IPS-NIHi11 (cell line): ENCODE measurements at places on chromosomes 11 and 22.

DNA sequence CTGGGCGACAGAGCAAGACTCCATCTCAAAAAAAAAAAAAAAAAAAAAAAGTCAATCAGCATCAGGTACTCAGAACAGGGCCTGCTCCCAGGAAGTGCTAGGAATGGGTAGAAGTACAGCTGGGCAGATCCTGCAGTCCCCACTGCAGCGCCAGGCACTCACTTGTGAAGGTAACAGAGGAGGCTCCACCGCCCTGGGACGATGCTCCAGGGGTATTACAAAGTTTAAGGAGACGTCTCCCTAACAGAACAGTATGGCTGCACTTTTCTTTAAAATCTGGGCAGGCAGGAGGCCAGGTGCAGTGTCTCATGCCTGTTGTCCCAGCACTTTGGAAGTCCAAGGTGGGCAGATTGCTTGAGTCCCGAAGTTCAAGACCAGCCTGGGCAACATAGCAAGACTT lies 1449.0 kb downstream of the BRD1 start:
- DNase-seq = no peak

- DNase-seq = no peak
These were observed 23.7 kb downstream of the PDHX start for GRCh38 chr11:34940026-34940677.

- peak; percentile 68 for DNase-seq
These were observed at the start of gene MRGPRF for GRCh38 chr11:69013009-69013951. Gene MRGPRF (minus strand): TSS chr11:69013246. CDS start chr11:69009901, 3,345 bp downstream.

- DNase-seq = no peak
These were observed 20.5 kb downstream of the NUCB2 start for GRCh38 chr11:17296852-17297559.

GRCh38 chr11:124672536-124673215 lies 863 bp downstream of the SIAE start:
- DNase-seq = no peak

DNA sequence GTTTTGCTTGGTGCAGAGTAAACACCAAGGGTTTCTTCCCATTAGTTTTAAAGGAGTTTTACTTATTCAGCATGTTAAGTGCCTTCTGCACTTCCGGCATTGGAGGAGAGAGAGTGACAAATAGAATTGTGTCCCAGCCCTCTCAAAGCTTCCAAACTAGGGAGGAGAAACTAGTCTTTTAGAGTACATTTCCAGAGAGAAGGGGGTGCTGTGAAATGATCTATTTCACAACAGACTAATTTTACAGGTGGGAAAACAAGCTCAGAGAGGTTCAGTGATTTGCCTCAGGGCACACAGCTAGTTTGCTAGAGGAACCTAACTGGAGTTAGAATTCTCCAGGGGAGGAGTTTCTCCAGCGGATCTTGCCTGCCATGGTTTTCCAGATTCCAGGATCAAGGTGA lies 12.6 kb downstream of the MPST start:
- DNase-seq = no peak

GRCh38 chr22:46710806-46711205 lies 27.2 kb downstream of the CERK start:
- no peak for DNase-seq

- no peak for DNase-seq
These were observed 228.6 kb upstream of the DDI1 start for GRCh38 chr11:103807806-103808205.

- DNase-seq = peak; percentile 49
These were observed 5.7 kb downstream of the UPK3A start for GRCh38 chr22:45290410-45290936.

DNA sequence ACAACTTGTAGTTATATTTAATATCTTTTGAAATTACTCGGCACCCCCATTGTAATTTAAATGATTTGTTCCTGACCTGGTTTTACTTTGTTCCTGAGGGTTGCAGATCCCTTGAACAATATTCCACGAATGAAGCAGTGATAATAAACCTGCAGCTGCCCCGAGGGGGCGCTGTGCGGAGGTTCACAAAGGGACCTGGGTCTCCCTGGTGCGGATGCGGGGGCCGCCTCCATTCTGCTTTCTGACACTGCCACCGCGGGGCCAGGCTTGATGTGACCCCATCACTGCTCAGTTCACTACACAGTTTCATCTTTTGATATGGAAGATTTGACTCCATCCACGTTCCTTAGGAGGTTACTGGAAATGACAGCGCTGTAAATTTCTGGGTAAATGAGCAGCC lies 62.9 kb upstream of the PRODH start:
- peak; percentile 68 for DNase-seq

DNA sequence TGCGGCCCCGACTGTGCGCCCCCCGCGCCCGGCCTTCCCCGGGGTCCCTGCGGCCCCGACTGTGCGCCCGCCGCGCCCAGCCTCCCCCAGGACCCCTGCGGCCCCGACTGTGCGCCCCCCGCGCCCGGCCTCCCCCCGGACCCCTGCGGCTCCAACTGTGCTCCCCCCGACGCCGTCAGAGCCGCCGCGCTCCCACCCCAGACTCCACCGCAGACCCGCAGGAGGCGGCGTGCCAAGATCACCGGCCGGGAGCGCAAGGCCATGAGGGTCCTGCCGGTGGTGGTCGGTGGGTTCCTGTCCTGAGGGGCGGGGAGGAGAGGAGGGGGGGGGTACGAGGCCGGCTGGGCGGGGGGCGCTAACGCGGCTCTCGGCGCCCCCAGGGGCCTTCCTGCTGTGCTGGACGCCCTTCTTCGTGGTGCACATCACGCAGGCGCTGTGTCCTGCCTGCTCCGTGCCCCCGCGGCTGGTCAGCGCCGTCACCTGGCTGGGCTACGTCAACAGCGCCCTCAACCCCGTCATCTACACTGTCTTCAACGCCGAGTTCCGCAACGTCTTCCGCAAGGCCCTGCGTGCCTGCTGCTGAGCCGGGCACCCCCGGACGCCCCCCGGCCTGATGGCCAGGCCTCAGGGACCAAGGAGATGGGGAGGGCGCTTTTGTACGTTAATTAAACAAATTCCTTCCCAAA lies 3.1 kb downstream of the DRD4 start:
- no peak for DNase-seq

DNA sequence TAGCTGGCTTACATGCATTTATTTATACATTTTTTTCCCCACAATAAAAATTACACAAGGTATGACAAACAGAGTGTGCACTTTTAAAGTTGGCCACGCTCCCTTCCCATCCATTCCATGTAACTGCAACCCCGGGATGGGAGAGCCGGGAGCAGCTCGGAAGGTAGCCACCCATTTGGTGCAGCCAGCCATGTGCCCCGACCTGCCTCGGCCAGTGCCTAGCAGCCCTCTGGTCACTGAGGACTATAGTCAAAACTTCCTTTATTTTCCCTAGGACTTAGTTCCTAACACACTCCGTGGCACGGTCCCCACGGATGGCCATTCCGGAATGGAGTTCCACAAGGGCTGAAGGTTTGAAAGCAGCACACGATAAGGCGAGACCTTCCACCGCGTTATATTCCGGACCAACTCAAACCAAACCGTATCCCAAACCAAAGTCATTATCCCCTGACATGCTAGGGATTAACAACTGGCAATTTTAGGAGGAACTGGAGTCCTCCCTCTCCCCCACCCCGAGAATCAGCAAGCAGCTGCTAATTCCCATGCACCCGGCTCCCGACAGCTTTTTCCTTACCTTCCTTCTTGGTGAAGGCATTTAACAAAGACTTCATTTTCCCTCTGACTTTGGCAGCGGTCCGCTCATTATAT lies 426.4 kb downstream of the SHANK2 start:
- no peak for DNase-seq

GRCh38 chr22:49690454-49690853 lies 137.2 kb downstream of the BRD1 start:
- DNase-seq = no peak

GRCh38 chr11:61774411-61774810 lies 18.0 kb downstream of the TMEM258 start:
- no peak for DNase-seq

DNA sequence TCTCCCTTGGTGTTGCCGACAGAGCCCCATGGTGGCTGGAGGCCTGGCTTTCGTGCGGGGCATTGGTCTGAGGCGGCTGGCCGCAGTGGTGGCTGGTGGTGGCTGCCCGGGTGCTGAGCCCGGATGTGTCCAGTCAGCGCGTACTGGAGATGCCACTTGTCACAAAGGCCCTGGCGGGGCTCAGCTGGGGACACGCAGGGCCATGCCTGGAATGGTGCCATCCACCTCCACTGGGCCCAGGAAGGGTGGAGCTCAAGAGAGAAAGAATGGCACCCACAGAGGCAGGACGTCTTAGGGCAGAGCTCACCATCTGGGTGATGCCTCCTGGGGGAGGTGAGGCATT lies 92.5 kb downstream of the CEP164 start:
- DNase-seq = no peak

GRCh38 chr11:45650166-45651095 lies 15.0 kb downstream of the CHST1 start:
- no peak for DNase-seq

GRCh38 chr22:29750559-29751538 lies 16.0 kb downstream of the ZMAT5 start:
- DNase-seq = no peak

- DNase-seq = no peak
These were observed 28.0 kb downstream of the HSPA8 start for GRCh38 chr11:123033895-123034294.

- DNase-seq = no peak
These were observed 110.0 kb upstream of the SYN3 start for GRCh38 chr22:33167998-33168790.

GRCh38 chr11:44380009-44380313 lies 70.0 kb upstream of the ALX4 start:
- no peak for DNase-seq

- DNase-seq = no peak
These were observed 192.6 kb upstream of the NARS2 start for GRCh38 chr11:78767027-78767932.

DNA sequence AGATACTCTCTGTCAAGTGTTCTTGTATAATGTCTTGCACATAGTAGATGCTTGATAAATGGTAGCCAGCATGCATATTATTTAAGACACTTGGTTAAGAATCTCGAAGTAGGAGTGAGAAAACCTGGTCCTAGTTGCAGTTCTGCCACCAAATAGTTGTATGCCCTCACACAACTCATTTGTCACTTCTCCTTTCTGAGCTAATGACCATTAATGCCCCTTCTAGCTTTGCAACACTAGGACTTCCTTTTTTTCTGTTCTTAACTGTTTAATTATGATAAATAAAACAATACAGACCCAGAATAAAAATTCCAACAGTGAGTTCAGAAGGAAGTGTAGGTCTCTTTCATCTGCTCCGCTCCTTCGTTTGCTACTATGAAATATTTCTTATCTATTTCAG lies 453.6 kb downstream of the TMEM135 start:
- no peak for DNase-seq

DNA sequence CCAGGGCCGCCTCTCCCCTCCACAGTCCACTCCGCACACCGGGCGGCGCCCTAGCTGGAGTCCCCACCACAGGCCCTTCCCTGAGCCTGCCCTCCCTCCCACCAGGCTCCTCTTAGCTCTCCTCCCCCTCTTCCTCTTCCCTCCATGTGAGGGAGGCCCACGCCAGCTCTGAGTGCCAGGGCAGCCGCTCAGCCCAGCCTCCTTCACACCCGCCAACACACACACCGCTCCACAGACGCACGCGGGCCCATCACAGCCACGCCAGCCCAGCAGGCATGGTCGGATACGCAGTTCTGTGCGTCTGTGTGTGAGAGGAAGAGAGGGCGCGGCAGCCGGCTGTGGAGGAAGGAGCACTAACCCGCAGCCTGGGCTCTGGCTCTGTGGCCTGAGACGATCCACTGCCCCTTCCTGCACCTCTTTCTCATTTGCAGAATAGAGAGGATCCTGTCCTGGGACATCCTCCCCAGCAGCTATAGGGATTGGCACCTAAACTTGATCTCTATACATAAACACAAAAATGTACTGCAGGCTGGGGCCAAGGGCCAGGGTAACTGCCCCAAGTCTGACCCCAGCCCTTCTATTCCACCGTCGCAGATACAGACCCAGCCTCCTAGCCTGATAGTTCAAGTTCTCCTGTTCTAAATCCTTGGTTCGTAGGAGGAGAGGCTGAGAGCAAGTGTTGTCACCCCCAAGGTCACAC lies 3.5 kb downstream of the CHRM4 start:
- no peak for DNase-seq

DNA sequence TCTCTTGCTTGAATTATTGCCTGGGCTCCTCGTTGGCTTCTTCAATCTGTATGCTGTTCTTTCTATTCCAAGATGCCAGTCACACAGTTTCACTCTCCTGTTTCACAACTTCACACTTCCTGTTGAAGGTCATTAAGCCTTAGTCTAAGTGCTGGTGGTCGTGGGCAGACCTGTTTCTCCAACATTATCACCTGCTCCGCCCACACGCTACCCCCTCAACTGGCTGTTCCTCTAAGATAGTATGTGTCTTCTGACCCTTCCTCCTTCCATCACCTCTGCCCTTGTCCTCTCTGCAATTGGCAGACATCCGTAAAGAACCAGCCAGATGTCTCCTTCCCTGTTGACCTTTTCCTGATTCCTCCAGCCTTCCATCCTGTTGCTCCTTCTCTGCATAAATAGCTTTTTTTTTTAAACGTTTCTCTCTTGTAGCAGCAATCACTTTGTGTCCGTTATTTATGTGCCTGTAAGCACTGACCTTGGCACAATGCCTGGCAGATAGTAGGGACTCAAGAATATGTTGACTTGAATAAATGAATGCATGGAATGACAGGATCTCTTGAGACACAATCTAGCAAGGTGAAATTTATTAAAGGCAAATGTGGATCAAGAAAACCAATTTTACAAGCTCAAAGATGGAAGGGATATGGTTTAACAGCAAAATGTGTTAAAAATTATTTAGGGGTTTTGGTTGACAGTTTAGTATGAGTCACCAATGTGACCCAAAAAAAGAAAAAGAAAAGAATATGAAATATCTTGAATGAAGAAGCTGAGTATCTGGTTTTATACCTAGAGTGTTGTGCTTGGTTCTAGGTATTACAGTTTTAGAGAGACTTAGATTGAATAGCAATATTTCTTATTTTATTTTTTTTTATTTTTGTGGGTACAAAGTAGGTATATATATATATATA lies 12.6 kb downstream of the DIXDC1 start:
- no peak for DNase-seq

- DNase-seq = no peak
These were observed 48.7 kb downstream of the CYTH4 start for GRCh38 chr22:37331034-37331428.

GRCh38 chr11:19076744-19077589 lies 16.4 kb upstream of the MRGPRX2 start:
- DNase-seq = peak; percentile 69

GRCh38 chr11:128734103-128734831 lies 40.4 kb downstream of the FLI1 start:
- DNase-seq = no peak

DNA sequence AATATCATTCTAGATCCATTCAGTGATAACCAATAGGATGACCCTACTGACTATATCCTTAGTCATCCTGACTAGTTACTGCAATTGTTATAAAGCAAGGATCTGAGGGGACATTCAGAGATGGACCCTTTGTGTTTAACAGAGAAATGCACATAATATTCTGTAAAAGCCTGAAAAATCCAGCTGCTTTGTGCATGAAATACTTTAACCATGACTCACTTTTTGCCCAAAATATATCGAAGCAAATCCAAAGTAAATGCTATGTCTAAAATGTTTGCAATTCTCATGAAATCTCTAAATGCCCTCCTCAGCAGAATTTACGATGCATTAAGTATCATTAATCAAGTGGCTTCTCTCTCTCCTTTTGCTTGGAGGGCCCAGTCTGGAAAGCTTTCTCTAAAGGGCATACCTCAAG lies 178.8 kb upstream of the MTMR2 start:
- DNase-seq = no peak

- DNase-seq = no peak
These were observed 14.2 kb upstream of the GNB1L start for GRCh38 chr22:19868773-19869471.

- no peak for DNase-seq
These were observed 18.9 kb upstream of the GDPD4 start for GRCh38 chr11:77320351-77320750.
